Stromal cell of bone marrow (primary cell): ENCODE measurements at places on chromosomes 7 and 10.

GRCh38 chr7:114784746-114785145 is 137.1 kb upstream of the MDFIC start:
- no peak for DNase-seq

DNA sequence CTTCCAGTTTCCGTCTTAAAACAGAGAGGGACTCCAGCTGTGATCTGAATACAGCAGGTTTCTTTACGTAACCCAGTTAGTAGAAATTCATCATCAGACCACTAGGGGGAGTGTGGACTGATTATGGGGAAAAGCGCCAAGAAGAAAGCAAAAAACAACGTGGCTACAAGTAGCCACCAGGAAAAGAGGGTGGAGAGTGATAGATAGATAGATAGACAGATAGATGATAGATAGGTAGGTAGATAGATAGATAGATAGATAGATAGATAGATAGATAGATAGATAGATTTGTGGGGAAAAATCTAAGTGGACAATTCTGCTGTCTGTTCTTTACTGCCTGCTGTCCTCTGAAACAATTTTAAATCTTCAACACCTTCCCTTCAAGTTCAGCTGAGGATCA is 12.7 kb upstream of the AKR1B10 start:
- peak; percentile 64 for DNase-seq

DNA sequence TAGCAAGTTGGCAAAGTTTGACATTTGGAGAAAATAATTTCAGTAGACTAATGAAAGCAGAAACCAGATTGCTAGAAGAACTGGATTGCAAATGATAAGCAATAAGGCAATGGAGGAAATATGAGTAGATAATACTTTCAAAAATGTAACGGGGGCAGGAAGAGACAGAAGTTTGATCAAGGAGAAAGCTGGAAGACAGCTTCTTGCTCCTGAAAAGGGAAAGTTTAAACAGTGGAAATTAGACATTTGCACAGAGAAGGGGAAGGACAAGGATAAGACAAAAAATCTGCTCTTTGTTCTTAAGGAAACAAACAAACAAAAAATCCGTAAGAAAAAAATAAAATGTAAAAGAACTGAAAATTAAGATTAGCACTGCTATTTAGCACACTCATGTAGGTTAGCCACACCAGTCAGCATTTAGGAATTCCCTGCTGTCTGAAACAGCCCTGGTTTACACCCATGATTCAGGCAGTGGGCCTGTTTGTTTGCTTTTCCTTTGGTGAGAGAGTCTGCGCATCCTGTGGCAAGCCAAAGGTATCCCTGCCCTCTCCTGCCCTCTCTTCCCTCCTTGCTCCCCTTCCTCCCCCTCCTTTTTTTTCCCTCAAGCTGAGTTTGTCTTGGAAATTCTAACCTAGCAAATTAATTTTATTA is 104.3 kb upstream of the CAV2 start:
- peak; percentile 53 for DNase-seq

DNA sequence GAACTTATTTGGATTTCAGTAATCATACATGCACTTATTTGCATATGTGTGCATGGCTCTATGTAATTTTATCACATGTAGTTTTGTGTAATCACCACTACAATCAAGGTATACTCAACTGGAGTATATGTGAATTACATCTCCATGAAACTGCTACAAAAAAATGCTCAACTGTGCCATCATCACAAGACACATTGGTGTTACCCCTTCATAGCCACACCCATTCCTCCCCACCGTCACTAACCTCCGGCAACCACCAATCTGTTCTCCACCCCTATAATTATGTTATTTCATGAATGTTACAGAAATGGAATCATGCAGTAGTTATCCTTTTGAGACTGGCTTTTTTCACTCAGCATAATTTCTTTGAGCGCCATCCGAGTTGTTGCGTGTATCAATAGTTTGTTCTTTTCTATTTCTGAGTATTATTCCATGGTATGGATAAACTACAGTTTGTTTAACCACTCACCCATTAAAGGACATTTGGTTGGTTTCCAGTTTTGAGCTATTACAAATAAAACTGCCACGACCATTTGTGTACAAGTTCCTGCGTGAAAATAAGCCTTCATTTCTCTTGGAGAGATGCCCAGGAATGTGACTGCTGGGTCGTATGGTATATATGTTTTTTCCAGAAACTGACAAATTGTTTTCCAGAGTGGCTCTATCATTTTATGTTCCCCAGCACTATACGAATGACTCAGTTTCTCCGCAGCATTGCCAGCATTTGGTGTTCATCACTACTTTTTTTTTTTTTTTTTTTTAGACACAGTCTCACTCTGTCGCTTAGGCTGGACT is 11.3 kb upstream of the SMO start:
- no peak for DNase-seq

DNA sequence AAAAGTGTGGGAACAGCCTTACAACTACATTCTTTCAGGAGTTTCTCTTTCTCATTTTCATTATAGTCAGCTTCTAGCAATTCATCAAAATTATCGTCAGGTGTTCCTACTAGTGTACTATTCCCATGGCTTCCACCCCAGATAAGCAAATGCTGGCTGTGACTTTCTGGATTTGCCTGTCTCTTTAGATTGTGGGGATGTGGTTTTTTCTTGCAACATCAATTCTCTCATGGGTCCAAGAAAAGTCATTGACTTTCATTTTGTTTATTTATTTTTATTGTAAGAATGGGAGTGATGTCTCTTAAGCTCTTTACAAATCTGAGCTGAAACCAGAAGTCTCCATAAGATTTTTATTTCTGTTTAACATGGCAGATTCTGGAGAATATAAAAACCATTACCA is 349.7 kb upstream of the SEMA3C start:
- peak; percentile 23 for DNase-seq

GRCh38 chr10:31554556-31554955 is 235.5 kb downstream of the ZEB1 start:
- DNase-seq: peak; percentile 67

GRCh38 chr10:61791216-61791615 is 110.3 kb upstream of the ARID5B start:
- peak; percentile 47 for DNase-seq

DNA sequence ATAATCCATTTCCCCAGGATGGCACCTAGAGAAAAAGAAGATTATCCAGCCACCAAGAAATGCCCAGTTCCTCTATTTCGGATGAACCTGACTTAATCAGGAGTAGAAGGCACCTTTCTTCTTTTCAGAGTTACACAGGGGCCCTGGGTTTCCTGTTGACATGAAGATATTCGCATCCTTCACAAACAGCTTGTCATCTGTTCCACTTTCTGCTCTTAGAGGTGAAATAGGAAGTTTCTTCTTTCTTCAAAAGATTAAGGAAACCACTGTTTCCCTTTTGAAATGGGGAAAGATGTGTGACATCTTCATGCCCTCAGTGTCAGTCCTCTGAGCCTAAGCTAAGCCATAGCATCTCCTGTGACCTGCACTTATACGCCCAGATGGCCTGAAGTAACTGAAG is 39.1 kb upstream of the RAB18 start:
- DNase-seq: no peak

GRCh38 chr7:151252961-151253711 is 4.6 kb upstream of the SMARCD3 start:
- no peak for DNase-seq

GRCh38 chr7:143426479-143427142 is 16.6 kb upstream of the TAS2R60 start:
- DNase-seq: no peak

GRCh38 chr7:155532792-155533119 is 13.6 kb downstream of the CNPY1 start:
- DNase-seq: no peak

DNA sequence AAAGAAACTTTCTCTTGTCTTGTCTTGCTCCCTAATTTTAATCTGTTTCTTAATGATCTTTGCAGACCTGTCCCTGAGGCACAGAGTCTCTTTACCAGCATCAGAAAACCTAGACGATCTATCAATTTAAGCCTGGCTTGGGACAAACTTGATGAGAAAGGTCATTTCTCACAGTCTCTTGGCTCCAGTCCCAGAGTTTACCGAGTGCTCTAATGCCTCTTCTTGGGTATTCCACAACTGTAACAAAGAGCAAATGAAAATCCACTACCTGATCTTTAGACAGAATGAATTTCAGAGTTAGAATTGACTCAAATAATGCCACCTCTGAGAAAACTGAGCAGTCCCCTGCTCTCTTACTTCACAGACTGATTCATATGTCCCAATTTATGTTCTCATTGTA is 106.4 kb upstream of the DNAJB12 start:
- no peak for DNase-seq

DNA sequence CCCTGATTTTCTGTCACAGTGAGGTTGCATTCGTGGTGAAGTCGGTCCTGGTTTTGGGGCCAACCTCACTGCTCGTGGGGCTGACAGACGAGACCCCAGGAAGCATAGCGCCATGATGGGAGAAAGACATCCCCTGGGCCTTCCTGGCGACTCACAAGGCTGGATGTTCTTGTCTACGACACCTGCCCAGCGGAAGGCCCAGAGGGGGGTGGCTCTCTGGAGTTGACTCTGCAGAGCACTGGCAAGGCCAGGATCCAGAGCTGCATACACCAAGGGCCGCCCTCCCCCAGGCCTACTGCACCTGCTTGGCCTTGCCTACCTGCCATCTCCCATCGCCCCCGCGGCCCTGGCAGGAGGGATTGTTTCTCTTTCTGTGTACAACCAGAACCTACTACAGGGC is 608.9 kb downstream of the PTPRN2 start:
- no peak for DNase-seq

- DNase-seq: no peak
Measured at GRCh38 chr10:85891472-85891871, 475.1 kb downstream of the GRID1 start.

DNA sequence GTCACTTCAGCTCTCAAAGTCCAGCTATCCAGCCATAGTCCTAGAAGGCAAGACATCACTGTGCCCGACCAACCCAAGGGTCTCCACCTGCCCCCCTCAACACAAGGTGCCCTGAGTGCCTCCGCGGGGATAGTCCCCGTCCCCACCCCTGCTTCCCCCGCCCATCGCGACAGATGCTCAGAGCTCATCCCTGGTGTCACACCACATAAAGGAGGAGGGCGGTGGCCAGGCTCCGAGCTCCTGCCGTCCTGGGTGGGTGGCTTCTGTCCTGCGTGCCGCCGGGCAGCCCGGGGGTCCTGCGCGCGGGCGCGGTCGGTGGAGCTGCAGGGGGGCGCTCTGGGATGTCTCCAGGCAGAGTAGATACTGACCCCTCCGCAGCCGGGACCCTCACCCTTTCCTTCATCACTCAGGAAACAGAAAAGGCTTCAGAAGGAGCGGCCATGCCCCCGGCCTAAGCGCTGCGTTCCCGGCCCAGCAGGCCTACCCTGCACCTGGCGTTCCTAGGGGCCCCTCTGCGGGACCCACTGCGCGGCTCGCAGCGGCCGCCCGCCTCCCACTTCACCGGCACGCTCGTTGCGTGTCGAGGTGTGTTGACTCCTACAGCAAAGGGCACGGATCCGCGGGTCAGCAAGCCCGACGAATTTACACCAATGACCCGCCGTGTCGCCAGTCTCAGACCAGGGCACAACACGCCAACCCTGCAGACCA is 53.4 kb downstream of the ALOX5 start:
- no peak for DNase-seq

DNA sequence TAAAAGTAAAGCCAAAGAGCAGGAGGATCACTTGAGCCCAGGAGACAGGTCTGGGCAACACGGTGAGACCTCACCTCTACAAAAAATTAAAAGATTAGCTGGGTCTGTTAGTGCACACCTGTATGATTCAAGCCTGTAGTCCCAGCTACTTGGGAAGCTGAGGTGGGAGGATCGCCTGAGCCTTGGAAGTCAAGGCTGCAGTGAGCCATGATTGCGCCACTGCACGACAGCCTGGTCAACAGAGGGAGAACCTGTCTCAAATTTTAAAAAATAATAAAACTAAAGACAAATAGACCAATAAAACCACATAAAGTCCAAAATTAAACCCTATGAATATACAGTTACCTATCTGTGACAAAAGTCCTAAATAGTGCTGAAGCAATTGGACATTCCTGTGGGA is 3.2 kb downstream of the LMBR1 start:
- no peak for DNase-seq

GRCh38 chr10:71747039-71747531 is 26.2 kb downstream of the VSIR start:
- DNase-seq: no peak

- DNase-seq: no peak
Measured at GRCh38 chr7:22845221-22845834, 22.7 kb upstream of the TOMM7 start.

GRCh38 chr10:60955316-60955715 is 11.3 kb upstream of the RHOBTB1 start:
- DNase-seq: no peak

GRCh38 chr10:22837771-22838170 is 90.1 kb upstream of the ARMC3 start:
- DNase-seq: no peak

DNA sequence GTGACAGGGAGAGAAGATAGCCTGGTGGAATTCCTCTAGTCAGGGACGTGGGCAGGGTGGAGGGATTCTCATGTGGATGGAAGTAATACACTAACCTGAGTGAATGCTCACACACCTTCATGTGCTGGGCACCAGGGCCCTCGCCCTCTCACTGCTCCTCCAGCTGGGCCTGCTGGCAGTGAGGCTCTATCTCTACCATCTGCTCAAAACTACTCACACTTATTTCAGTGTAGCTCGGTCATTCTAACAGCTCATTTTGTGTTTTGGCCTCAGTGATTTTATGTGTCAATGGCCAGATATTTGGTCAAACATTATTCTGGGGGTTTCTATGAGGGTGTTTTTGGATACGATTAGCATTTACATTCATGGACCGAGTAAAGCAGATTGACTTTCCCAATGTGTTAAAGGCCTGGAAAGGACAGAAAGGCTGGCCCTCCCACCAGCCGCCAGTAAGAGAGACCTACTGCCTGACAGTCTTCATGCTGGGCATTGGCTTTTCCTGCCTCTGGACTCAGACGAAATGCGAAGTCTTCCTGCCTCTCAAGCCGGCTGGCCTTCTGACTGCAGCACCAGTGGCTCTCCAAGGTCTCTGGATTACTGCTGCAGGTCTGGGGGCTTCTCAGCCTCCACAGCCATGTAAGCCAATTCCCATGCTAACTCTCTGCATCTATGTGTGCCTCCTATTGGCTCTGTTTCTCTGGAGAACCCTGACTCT is 335.4 kb downstream of the CXCL12 start:
- DNase-seq: no peak

- DNase-seq: peak; percentile 37
Measured at GRCh38 chr10:79347894-79348639, 798 bp downstream of the PPIF start.

GRCh38 chr10:77763453-77764430 is 126.1 kb upstream of the KCNMA1 start:
- DNase-seq: no peak

- DNase-seq: no peak
Measured at GRCh38 chr10:43069211-43069515, 7.7 kb upstream of the RET start.

- peak; percentile 40 for DNase-seq
Measured at GRCh38 chr7:123643495-123644441, 11.9 kb upstream of the LMOD2 start.
